Right cardiac atrium (tissue), 5 donors: ENCODE measurements at places on chromosomes 11 and 22. TPM values are rescaled to one million over a fixed set of nuclear protein-coding genes. Genes with fewer than 3 reads are reported as not detected.

The MUC15 gene
- not detected for polyA plus RNA-seq

The GRK3 gene
- polyA plus RNA-seq = 5.4 TPM

The SYT7 gene
- polyA plus RNA-seq = 36.2 TPM

The HPX gene
- 0.27 TPM for polyA plus RNA-seq

The EHF gene
- polyA plus RNA-seq = 0.14 TPM

The CHST1 gene
- polyA plus RNA-seq = 2.7 TPM

The PARVG gene
- 4.3 TPM for polyA plus RNA-seq
